ENCODE measurements at places on chromosomes 4 and X.
A peak's percentile ranks its signal among the peaks of the same experiment; 100 is the strongest.

- no peak for DNase-seq
Measured at GRCh38 chr4:144872508-144873225, 225.3 kb downstream of the ANAPC10 start.

GRCh38 chr4:159547645-159548308 is 444.9 kb downstream of the RAPGEF2 start:
- DNase-seq: no peak

DNA sequence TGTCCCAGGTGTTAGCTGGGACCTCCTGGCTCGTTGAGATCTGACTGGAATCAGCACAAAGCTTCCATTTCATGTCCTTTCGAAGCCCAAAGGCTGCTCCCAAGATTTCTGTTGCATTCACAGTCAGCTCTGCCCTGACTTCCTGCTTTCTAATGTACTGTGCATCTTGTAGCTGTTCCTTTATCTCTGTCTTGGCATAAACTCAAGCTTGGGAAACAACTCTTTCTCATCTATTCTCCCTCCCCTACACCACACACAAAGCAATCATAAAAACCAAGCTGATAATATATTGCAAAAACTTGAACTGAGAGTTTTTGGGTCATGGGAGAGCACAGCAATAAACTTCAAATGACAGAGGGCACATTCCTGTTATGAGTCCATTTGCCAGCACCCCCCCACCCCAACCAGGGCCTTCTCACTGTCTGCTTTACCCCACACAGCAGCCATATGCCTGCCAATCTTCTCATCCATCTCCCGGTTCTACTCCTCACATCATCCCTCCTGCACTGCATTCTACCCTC is 76.3 kb downstream of the SYNPO2 start:
- no peak for DNase-seq

- DNase-seq: no peak
Measured at GRCh38 chrX:39822133-39822748, 275.5 kb downstream of the BCOR start.

- DNase-seq: no peak
Measured at GRCh38 chrX:38891641-38892413, 90.6 kb downstream of the MID1IP1 start.

DNA sequence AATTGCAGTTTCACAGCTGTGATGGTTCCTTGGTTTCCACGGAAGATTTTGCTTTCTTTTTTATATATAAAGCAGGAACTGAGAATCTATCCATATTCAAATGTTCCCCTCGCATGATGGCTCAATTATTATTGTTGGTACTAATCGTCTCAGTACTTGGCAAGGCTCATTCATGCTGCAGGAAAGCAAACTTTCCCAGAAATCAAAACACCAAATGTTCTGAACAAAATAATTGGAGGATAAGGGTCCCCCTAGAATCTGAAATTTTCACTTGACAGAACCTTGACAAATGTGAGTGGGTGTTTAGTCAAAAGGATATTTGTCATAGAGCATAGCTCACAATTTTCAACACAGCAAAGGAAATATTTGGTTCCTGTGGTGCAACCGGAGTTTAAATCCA is 1598.6 kb upstream of the PCDH7 start:
- peak; percentile 17 for DNase-seq

- no peak for DNase-seq
Measured at GRCh38 chrX:22430701-22431100, 158.0 kb downstream of the CBLL2 start.

DNA sequence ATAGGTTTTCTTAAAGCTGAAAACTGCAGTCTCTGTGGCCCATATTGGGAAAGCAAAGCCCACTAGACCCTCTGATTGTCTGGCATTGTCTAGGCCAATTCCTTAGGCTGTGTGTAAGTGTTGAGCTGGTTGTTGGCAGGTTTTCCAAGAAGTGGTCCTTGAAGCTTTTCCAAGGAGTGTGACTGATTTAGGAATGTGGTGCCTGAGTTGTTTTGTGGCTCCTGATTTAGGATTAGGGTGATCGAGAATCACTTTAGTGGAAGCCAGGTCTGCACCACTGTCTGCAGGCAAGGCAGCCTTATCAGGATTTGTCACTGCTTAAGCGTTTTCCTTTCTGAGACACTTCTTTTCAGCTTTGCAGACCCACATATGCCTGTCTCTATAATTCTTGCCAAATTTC is 339.0 kb upstream of the DDX53 start:
- no peak for DNase-seq

DNA sequence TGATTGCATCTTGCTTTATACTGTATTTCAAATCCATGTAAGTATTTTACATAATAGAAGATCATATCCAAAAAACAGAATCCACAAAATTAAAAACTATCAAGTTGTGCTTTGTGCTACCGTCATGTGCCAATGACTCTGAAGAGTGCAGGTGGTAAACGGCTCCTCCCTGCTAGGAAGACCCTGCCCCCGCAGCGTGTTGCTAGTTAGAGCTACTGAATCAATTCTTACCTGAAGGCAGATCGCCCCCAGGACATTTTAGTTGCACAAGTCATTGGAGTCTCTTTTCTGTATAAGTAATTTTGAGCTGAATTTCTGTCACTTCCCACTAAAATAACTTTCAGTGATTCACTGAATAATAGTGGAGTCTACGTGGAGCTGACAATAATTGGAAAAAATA is 599.5 kb upstream of the ZFP42 start:
- DNase-seq: no peak

GRCh38 chr4:169933531-169933930 is 92.7 kb downstream of the MFAP3L start:
- DNase-seq: no peak

GRCh38 chr4:48970471-48970921 is 15.6 kb upstream of the CWH43 start:
- DNase-seq: no peak

GRCh38 chr4:95821867-95822266 is 18.0 kb upstream of the PDHA2 start:
- peak; percentile 41 for DNase-seq

GRCh38 chrX:460823-461640 is 74.3 kb upstream of the PPP2R3B start:
- no peak for DNase-seq

GRCh38 chr4:168397611-168398169 is 79.1 kb upstream of the DDX60 start:
- DNase-seq: no peak

DNA sequence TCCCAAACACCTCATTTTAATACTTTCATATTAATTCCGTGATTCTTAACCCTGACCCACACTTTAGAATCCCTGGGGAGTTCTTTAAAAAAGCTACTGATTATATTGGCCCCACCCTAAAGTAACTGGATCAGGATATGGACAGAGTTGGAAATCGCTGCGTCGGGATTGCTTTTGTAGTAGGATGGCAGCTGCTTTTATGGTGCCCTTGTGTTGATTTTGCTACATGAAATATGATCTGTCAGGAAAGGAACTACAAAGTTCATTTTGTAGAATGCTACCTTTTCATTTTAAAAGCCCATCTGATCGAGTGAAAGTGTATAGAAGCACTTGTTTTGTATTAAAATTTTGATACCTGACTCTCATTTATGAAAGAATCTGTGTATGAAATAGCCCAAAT is 43.6 kb downstream of the TMEM131L start:
- DNase-seq: no peak

DNA sequence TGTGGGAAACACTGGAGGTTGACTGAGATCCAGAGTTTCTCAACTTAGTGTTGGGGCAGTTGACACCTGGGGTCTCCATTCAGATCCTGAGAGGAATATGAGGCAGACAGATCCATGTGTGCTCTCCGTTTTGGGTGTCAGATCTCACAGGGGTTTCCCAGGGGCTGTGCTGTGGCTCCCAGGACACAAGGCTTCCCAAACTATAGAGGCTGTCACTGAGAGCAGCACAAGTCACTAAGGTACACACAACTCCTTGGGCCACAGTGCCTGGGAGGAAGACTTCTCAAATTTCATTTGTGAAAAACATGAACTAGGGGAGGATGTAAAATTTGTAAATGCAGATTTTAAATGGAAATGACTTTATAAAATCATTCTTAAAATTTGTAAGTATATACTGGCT is 363.6 kb downstream of the FBXO8 start:
- no peak for DNase-seq

DNA sequence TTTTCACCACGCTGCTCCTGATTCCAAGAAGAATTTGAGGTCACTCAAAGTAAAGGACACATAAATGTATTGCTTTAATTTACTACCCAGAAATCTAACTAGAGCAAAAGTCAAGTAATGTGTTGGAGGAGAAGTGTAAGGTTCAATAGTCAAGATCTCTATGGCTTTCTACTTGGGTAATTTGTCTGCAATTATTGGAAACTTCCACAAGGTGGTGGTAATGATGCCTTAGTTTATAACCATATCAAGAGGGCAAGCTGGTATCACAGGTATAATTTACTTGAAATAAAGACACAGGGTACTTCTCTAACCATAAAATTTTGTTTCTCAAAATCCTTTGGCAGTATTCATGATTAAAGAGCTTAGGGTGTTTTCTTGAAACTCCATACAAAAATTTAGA is 10.2 kb upstream of the GRIA3 start:
- DNase-seq: no peak

- DNase-seq: no peak
Measured at GRCh38 chrX:39779952-39780783, 317.6 kb downstream of the BCOR start.

DNA sequence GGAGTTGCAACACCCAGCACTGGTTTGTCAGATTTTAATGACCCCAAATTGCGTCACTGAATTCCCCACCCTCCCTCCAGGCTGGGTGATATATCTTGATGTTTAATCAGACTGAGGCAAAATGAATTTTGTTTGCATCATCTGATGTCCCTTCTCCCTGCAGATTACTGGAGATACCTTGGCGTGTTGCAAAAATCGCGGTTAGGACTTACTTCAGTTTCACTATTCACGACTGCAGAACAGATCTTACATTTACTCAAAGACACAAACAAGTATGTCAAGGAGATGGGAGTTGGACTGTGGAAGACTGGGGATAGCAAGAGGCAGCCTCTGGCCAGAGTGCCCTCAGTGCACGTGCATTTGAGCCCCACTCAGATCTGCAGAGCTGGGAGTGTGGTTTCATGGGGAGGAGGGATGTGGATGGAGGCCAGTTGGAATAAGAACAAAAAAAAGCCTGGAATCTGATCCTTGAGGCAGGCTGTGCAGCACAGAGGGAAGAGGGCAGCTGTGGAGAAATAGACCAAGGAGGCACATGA is 92.2 kb upstream of the MTM1 start:
- DNase-seq: no peak

GRCh38 chrX:19789782-19790181 is 97.6 kb downstream of the SH3KBP1 start:
- DNase-seq: no peak

DNA sequence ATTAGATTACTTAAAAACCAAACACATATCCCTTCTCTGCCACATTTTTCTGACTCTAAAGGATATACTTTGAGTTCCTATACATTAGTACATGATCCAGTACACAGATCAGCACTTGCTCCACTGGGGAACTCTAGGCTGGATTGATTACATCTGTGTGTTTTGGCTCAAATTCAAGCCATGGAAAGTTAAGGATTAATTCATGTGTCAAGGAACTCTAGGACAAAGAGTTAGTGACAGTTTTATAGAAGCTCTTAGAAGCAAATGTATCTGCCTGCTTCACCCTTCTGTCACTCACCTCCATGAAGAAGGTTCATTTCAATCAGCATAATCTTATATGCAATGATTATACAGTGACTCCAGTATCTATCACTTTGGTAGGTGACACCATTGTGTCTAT is 43.2 kb downstream of the SCFD2 start:
- no peak for DNase-seq

DNA sequence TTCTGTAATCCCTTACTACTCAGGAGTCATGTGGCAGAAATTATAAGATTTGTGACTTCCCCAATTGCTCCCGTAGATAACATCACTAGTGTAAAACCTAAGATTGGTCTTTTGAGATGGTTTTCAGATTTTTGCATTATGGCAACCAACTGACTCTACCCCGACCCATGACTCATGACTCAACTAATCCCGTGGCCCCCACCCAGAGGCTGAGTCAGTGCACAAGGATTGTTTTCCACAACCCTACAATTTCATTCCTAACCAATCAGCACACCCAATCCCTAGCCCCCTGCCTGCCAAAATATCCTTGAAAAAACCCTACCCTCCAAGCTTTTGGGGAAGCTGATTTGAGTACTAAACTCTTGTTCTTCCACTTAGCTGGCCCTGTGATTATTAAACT is 109.4 kb upstream of the FAM9C start:
- DNase-seq: no peak

GRCh38 chr4:88018466-88018865 is 11.0 kb downstream of the PKD2 start:
- peak; percentile 47 for DNase-seq

DNA sequence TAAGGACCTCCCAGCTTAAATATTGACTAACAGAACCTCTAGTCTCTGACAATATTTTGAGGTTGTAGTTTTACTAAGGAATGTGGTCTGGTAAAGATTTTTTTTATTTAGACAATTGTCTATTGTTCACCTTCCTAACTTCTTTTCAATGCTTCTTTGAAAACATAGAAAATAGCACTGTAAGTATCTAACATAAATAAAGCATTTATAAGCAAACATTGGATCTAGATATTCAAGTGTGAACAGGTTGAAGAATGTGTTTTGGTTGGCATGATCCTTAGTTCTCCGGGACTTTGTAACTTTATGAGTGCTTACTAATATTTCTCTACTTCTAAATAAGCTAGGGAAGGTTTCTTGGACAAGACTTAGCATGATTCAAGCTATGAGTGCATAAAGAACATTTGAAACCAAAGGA is 285.4 kb upstream of the ARSJ start:
- DNase-seq: no peak

GRCh38 chr4:172547724-172548123 is 620.9 kb upstream of the GALNT7 start:
- DNase-seq: no peak

- no peak for DNase-seq
Measured at GRCh38 chr4:7610022-7610670, 175.4 kb upstream of the PSAPL1 start.

DNA sequence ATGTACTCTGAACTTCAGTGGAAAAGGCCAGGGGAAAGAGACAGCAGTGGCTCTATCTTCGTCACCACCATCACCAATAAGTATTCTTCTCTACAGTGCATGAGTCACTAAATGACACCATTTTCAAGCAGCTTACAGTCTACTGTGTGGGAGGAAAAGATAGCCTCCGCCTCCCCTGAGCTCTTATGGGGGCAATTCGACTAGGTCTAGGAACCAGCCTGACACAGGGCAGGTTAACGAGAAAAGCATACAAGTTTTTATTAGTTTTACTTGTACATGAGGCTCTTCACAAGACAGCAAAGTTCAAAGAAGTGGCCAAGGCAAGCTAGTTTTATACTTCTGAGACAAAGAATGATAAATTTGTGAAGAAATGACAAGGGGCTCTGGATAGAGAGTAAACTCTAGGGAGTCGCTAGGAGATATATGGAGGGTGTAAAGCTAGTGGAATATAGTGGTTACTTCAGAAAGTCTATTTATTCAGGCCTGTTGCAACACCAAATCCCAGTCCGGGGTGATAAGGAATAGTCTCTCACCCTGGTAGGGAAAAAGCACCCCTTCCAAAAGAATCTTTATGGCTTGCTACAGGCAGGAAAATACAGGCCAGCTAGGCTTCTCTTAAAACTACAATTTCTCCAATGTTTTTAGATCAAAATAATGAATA is 49.7 kb downstream of the SCD5 start:
- no peak for DNase-seq
